ENCODE measurements at places on chromosomes 7 and 10.

DNA sequence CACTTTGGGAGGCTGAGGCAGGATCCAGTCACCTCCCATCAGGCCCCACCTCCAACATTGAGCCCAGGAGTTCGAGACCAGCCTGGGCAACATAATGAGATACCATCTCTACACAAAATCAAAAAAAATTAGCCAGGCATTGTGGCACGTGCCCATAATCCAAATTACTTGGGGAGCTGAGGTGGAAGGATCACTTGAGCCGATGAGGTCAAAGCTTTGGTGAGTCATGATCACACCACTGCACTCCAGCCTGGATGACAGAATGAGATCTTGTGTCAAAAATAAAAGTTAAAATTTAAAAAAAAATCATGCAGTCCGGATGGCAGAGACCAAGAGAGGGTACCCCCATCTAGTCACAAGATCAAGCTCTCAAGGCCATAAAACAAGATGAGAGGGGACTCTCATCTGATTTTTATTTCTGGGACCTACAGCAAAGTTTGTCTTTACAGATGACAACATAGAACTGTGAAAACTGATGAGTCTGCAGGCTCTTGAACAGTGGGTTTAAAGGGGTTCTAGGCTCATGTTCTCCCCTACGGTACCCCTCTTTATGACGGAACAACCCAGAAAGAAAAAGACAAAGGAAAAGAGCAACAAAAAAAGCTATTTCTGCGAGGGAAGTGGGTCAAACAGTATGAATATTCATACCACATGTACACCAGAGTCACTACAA is 28.9 kb upstream of the CREB3L2 start:
- no peak for DNase-seq

GRCh38 chr10:11478807-11479206 is 132.6 kb downstream of the USP6NL start:
- DNase-seq, result no peak

DNA sequence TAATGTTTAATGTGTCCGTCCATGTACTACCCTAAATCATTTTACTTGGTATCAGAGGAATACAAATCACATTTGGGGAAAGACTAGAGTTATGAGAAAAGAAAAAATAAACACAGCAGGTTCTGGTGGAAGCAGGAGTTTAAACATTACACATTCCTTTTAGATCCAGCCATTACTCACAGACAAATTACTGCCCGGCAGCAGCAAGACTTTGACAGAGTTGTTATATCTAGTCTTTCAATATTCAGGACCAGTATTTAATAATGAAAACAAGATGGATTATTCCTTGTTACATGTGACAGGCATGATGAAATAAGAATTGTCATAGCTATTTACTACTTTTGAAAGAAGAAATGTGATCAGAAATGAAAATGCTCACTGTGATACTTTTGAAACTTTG is 131.8 kb upstream of the GNAI1 start:
- no peak for DNase-seq

DNA sequence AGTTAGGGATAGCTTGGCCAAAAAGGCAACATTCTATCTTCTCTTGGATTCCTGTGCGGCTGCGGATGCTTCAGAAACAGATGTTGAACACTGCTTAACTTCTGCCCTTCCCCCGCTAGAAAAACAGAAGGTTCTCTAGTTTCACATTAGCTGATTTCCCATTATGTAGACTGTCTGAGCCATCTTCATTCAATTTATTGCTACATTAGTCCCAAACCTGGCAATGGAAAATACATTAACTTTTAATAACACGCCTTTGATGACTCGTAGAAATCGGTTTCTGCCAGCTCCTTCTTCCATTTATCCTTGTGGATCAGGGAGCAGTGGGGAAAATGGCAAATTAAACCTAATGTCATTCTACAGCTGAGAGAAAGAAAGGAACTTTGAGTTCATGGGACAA is 119.9 kb downstream of the SLC16A9 start:
- no peak for DNase-seq

DNA sequence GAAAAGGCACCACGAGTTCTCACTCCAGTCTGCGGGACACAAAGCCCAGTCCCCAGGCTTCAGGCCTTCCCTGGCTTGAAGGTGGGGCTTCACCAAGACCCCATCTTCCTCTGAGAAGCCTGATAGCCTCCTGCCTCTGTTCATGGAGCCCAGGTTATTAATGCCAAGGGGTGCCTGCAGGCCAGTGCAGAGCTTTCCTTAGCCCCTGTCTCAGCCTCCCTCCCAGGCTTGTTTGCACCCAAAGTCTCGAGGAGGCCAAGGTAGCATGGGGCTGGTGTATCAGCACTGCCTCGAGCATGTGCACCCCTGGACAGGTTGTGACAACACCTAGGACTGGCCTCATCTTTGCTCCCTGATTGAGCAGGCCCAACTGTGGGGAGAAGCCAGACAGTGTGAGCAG is 108.1 kb upstream of the PCDH15 start:
- DNase-seq, result no peak

DNA sequence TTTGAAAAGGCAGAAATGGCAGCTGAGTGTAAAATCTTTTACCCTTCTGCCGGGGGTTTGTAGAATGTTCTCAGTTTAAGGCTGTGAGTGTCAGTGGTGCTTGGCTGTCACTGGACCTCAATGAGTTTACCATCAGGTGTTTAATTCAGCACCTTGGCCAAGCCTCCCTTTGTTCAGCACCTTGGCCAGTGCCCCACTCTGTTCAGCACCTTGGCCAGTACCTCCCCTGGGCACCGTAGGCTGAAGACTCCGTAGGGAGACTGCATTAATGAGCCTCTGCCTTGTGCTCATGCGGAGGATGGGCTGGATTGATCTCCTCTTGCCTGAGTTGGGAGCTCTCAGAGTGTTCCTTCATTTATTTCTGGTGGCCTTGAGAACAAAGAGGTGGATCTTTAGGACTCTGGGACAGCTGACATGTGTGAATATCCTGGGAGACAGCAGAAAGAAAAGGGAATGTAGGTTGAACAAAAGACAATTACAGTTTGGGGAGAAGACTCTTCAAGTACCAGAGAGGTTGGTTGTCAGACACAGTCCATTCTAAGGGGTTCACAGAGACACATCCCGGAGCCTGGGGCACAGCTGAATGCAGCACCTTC is 1.6 kb downstream of the FAM24A start:
- peak; percentile 18 for DNase-seq

DNA sequence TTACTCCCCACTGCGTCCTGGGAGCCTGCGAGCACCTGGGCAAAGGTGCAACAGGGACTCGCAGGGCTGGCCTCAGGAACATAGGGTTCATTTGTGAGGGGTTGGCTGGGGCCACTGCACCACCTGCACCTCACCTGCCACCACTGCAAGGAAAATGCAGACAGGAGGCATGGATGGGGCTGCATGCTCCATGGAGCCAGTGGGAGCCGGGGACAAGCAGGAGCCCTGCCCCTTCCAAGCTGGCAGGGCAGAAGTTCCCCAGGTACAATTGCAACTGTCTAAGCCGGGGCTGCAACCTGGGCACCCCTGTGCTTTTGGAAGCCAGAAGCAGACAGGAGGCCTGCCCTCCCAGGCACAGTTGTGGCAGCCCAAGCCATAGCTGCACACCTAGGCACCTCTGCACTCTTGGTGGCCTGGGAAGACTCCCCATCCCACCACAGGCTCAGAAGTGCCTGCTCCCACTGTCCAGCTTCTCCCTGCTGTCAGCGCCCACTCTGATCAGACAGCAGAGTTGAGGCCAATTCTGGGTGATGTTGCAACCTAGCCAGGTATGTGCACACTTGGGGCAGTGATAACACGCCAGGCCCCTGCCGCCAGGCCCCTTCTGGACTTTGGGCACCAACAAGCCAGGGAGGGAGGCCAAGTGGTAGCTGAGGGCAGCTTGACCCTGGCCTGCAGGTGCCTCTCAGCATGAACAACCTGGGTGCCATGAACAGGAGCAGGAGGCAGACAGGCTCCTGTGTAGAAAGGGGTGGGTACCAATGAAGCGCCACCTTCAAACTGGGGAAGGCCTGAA is 58.2 kb downstream of the TMEM106B start:
- no peak for DNase-seq

DNA sequence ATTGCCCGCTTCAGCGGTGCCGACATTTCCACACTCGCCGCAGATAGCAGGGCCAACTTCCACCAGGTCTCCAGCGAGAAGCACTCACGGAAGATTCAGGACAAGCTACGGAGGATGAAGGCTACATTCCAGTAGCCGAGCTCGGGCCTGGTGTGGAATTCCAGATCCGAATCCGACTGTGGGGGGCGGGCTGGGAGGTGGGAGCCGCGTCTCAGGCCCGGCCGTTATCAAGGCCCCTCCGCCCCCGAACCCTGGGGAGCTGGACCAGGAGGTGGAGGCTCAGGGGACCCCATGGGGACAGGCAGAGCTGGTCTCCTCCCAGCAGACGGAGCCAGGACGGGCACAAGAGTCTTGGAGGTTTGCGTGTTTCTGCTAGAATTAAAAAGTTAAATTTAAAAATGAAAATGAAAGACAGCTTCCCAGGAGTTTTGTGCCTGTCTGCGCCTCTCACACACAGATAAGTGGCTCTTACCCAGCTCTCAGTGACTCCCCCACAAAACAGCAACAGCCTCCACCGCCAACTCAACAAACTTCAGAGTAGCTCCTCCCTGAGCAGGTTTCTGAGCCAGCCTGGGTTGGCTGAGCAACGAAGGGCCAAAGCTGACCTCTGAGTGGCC is 5.2 kb upstream of the UTF1 start:
- no peak for DNase-seq

DNA sequence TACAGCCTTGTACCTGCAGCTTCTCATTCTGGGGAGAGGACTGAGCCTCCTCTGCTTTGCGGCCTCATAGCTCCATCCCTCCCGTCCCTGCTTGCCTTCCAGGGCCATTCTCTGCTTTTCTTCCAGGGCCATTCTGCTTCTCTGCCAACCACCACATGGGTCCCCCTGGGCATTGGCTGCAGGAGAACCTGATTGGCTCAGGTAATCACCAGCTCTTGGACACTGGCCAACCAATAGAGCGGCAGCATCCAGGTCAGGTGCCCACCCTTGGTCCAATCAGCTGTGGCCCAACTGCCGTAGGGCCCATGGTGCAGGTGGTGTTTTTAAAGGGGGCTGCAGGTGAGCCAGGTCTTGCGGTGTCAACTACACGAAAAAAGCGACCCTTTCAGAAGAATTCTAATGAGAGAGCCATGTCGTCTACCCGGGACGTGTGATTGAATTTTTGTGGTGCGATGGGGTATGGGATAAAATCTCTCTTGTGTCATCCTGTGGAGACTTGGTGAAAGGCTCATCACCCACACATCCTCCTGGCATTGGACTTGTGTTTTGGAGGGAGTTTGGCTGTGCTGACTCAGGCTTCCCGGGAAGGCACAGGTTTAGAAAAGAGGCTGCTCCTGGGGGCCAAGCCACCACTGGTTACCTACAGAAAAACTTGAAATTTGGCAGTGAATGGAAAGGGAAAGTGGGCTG is 46.0 kb upstream of the PODXL start:
- DNase-seq, result no peak

GRCh38 chr10:5665373-5666007 is 905 bp downstream of the ASB13 start:
- DNase-seq, result no peak

- DNase-seq, result no peak
Observed at GRCh38 chr10:29756451-29756850, 121.7 kb upstream of the SVIL start.

DNA sequence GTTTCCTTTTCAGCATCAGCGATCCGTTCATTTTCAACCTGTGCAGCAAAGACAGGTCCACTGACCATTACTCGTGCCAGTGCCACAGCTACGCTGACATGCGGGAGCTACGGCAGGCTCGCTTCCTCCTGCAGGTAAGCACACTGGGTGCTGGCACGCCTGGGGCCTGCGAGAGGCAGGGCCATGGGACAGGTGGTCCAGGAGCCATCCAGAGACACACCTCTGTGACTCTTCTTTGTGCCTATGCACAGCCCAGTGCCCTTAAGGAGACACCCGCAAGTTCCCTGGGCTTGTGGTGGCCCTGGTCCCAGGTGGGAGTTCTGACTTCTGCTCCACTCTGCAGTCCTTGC is 42.2 kb downstream of the LRRC18 start:
- no peak for DNase-seq

GRCh38 chr10:80513106-80513505 is 24.6 kb upstream of the SH2D4B start:
- no peak for DNase-seq

DNA sequence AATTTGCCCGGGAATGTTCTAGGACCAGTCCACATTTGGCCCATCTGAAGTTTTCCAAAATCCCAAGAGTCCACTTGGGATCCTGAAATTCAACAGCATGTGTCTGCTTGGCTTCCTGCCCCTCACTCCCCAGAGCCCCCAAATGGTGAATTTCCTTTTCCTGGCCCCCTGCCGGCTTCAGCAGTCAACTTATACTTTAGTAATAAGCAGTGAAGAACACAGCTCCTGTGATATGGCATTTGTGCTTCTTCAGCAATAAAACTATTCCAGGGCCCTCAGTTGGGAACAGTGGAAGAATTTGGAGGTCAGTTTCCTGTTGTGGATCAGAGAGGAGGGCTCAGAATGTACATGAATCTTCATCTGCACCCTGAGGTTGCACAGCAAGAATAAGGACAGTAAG is 51.1 kb downstream of the PRF1 start:
- DNase-seq, result peak; percentile 44

- peak; percentile 72 for DNase-seq
Observed at GRCh38 chr10:69061305-69062161, 26.4 kb upstream of the SRGN start.

DNA sequence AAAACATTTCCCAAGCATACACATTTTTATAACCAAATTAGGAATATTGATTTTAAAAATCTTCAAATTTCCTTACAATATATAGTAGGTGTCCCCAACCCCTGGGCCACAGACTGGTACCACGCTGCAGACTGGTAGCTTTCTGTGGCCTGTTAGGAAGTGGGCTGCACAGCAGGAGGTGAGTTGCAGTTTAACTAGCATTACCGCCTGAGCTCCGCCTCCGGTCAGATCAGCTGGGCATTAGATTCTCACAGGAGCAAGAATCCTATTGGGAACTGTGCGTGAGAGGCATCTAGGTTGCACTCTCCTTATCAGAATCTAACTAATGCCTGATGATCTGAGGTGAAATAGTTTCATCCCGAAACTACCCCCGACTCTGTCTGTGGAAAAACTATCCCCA is 62.1 kb downstream of the ZWINT start:
- no peak for DNase-seq

DNA sequence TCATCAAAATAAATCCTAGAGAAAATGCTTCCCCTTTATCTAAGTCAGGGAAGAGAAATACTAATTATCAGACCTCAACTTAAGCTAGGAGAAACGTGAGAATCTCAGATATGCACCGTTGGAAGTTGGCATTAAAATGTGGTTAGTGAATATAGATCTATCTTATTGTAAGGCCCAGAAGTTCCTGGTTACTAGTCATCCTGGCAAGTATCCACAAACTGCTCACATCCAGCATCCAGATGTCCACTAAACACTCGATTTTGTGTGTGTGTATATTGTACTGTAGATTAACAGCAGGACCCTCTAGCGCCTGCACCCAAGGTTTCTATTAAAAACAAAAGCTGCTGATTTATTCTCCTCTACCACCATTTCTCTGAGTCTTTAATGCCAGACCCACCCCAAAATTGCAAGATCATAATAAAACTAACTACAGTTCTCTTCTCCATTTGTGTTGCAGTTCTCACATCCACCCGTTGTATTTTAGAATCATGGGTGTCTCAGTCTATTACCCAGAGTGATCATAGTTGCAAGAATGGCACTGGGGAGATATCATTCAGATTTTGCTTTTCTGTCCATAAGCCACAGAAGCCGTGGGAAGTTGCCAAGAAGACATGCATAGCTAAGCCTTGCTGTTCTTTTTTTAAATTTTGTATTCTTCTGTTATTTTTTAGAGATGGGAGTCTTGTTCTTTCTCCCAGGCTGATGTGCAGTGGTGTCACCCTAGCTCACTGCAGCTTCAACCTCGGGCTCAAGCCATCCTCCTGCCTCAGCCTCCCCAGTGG is 165.4 kb downstream of the KIAA1217 start:
- DNase-seq, result no peak

- no peak for DNase-seq
Observed at GRCh38 chr7:15820319-15820718, 133.8 kb upstream of the MEOX2 start.

Data from smooth muscle cell of the brain vasculature (primary cell).